RPMI7951 (cell line): ENCODE measurements at places on chromosomes 7 and 10.

DNA sequence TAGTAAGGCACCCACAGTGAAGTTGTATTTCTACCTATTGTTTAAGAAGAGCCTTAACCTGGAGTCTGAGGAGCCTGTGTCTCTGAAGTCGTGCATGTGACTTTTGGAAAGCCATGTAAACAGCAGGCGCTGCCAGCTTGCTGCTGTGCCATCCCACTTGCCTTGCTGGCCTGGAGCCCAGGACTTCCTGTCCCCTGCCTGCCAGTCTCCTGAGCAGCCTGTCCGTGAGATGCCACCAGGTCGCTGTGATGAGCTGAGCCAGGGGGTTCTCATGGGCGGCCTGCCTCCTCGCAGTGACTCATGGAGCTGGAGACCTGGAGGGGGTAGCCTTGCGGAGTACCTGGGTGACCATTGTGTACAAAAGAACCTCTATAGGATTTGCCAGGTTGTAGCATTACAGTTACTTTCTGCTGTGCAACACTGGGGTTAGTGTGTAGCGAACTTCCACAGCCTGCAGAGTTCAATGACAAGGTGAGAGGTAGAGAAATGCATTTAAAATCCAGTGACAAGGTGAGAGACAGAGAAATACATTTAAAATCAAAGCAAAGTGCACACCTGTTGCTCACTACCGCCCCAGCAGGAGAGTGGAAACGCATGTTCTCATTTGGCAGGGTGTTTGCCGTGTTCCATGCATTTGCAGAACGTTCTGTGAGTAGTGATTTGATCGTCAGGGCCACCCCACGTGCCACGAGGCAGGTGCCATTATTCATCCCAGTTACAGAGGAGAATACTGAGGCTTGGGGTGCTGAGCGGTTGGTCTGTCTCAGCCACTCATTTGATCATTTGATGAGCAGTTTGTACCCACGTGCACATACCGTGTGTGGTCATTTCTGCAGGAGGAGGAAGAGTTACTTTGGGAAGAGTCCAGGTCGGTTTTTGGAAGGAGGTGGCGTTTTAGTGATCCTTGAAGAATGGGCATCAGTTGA is 36.6 kb upstream of the BHLHA15 start:
- no peak for DNase-seq

- DNase-seq: peak; percentile 71
Measured at GRCh38 chr7:27196287-27196767, 3.6 kb downstream of the HOXA13 start.

GRCh38 chr10:62538606-62539005 is 164.4 kb downstream of the ZNF365 start:
- DNase-seq: no peak

DNA sequence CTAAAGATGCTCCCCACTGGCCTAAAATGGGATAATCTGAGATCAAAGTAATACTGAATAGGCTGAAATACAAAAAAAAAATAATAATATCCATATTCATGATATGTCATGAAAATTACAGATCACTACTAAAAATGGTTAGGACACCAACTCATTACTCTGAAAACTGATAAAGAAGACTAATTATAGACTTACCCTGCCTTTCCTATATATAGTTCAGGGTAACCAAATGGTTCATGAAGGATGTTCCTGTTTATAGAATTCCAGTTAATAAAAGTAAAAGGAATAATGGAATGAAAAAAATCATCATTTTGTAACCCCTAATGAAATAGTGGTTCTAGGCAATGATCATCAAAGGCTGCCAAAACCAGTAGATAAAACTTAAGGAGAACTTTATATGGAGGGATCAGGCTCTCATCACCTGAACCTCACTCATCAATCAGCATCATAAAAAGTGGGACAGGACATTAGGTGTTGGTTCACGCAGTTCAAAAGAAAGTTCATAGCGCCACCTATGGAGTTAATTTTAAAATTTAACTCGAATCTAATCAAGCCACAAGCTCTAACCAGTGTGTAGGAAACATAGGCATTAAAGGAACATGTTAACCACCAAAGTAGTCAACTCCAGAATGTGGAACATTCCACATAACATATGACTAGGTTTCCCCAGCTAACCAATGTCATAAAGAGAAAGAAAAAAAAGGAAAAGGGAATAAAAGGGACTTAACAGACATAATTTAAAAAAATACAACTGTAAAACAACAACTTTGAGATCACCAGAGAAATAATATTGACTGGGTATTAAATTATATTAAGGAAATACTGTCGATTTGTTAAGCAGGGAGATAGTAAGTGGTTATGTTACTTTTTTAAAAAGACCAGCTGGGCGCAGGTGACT is 35.7 kb downstream of the P4HA1 start:
- peak; percentile 6 for DNase-seq

- no peak for DNase-seq
Measured at GRCh38 chr10:13439313-13440184, 89.3 kb downstream of the BEND7 start.
